ENCODE measurements at places on chromosomes 1 and 21.

- DNase-seq, result peak; percentile 25
Measured at GRCh38 chr1:165858967-165859845, 31.8 kb downstream of the UCK2 start.

DNA sequence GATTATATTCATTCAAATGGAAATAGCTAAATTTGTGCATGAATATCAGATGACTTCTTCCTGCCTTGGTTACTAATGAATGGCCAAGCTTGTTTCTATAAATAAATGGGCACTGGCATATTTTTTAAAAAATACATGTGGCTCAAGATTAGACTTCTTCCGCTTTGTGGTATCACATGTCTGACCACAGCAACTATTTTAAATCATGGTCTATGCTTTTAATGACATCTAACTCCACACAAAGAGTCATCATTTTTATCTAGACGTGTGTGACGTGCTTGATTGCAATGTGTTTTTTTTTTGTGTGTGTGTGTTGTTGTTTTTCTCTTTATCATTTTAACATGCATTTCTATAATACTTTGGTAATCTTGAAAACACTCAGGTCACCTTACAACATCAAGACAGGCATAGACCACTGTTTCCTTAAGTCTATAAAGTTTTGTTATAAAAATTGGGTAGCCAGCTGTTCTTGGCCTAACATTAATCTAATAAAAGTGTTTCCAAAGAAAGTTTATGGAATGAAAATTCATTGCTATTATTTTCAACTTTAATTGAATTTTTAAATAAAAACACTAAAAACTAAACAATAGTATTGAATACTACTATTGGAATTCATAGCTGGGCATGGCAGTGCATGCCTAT, 29.5 kb downstream of the RGS1 start:
- DNase-seq, result no peak

GRCh38 chr1:50724626-50725286, 235.3 kb downstream of the FAF1 start:
- no peak for DNase-seq

- no peak for DNase-seq
Measured at GRCh38 chr1:201178718-201179117, 11.9 kb upstream of the IGFN1 start.

DNA sequence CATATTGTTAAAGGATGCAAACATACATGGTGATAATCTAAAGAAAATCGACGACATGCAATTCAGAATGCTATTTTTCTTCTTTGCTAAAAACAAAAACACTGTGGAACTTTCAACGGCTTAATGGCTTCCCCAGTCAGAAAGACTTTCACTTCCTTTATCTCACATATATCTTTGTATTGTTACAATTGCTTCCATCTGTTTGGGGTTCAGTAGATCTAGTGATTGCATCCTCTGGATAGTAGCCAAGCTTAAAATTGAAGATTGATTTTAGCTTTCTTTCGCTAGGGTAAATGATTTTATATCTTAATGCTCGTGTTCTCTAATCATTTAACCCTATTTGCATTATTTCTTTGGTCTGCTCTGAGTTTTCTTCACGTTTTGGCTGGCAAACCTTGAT, 31.8 kb upstream of the ADAMTS1 start:
- DNase-seq, result no peak

GRCh38 chr1:15883326-15883725, 35.8 kb downstream of the SPEN start:
- no peak for DNase-seq

GRCh38 chr21:33205476-33205875, 24.3 kb upstream of the IFNAR2 start:
- no peak for DNase-seq

DNA sequence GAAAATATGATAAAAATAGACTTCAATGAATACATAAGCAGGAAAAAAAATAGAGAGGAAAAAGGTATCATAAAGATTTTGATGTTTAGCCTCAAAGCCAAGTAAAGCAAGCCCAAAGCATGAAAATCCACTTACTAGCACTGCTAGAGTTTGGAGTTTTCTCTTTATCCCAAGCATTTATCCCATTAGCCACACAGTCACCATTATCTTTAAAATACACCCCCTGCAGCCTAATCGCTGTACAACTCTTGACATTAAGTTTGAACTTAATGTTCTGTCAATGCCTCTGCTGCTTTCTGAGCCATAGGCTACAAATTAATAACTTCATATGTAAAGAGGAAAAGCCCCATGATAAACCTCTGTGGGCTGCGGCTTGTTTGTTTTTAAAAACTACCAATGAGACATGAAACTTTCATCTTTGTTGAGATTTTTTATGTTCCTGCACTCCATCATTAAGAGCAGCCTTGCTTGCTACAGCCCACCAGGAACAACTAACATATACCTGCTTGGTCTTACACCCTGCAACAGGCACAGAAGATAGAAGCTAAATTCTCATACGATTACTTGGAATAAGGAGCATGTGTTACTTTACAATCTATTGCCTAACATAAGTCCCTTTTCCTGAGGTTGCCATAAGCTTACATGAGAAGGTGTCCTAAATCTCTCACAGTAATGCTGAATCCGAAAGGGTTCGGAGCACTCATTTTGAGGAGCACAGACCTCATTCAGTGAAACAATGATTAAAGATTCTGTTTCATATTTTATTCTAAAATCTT, 202.4 kb downstream of the SMYD3 start:
- no peak for DNase-seq

- no peak for DNase-seq
Measured at GRCh38 chr1:156524481-156524869, 23.9 kb upstream of the MEF2D start.

- no peak for DNase-seq
Measured at GRCh38 chr1:31869449-31869848, 53.6 kb upstream of the SPOCD1 start.

DNA sequence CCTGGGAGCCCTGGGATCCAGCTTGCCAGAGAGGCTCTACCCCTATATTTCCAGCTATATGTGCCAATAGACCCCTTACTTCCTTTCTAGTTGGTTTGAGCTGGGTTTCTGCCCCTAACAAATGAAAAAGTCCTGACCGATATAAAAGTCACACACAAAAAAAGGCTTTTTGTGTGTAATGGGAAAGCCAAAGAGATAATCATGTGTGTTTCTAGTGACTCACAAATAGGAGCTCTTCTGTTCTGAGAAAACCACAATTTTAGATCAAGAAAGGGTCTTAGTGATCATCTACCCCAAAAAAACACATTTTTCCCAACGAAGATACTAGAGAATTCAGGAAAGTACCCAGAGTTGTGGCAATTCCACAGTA, 23.0 kb upstream of the PLEKHA6 start:
- DNase-seq, result no peak

Measured in AG20443 (cell line).